ENCODE measurements at places on chromosomes 11 and 22.

- DNase-seq, result no peak
Observed at GRCh38 chr11:102886999-102887398, 12.2 kb upstream of the MMP12 start.

- DNase-seq, result no peak
Observed at GRCh38 chr11:36574486-36574885, 6.7 kb downstream of the RAG1 start.

- no peak for DNase-seq
Observed at GRCh38 chr11:8034106-8034585, 46.9 kb upstream of the TUB start.

GRCh38 chr11:32829157-32829679, 509 bp upstream of the PRRG4 start:
- no peak for DNase-seq

- DNase-seq, result no peak
Observed at GRCh38 chr11:19288256-19288655, 47.5 kb upstream of the E2F8 start.

GRCh38 chr22:26199665-26200064, 30.4 kb downstream of the SEZ6L start:
- DNase-seq, result peak; percentile 34

DNA sequence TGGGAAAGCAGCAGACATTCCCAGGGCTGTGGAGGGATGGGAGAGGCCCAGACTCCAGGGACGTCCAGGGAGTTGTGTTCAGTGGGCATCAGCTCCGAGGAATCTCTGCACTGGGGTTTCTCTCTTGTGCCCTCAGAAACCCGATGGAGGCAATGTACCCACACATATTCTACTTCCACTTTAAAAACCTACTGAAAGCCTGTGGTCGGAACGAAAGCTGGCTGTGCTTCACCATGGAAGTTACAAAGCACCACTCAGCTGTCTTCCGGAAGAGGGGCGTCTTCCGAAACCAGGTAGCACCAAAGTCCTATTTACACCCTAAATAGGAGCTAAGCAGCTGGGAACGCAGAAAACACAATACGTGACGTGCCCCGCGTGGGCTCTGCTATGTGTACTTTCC, 8.3 kb downstream of the APOBEC3D start:
- DNase-seq, result no peak

GRCh38 chr11:18608376-18608775, 8.8 kb downstream of the MISFA start:
- DNase-seq, result no peak

DNA sequence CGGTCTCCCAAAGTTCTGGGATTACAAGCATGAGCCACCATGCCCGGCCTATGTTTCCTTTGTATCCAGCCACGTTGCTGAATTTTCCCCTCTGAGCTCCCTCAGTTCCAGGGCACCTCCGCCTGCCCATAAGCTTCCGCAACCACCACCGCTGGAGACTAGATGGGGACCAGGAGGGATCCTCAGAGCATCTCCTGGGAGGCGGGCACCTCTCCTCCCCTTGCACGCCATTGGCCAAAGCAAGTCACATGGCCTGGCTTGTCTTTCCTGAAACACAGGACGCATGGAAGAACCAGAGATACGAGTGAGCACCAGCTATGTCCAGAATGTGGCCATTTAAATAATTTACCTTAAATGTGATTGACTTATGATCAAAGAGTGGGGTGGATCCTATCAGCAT, 388.3 kb downstream of the BRD1 start:
- no peak for DNase-seq

GRCh38 chr11:28621753-28622152, 513.6 kb downstream of the METTL15 start:
- no peak for DNase-seq

DNA sequence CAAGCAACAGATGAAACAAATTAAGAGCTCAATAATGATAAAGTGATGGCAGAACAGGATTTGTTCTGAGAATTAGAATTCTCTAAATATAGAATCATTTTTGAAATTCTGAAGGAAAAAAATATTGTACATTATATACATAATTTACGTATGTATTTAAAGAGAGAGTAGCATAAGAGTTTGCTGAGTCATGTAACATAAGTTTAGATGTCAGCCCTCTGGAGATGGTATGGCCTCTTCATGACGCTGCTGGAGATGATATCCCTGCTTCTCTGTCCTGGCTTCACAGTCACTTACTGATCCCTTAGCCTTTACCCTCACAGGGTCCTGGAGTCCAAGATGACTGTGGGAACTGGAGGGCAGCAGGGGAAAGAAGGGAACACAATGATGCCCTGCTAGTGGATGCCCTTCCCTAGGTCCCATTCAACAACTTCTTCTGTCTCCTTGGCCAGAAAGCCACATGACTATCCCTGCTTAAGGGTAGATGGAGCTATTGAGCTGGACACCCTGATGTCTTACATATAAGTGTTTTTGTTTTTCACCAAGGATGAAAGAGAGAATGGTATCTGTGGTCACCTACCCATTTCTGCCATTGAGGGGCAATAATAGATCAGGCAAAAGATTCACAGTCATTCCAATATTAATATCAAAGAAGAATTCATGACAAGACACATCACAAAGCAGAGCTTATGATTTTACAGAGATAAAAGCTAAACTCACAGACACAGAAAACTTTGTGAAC, 753.1 kb downstream of the TBC1D22A start:
- no peak for DNase-seq

DNA sequence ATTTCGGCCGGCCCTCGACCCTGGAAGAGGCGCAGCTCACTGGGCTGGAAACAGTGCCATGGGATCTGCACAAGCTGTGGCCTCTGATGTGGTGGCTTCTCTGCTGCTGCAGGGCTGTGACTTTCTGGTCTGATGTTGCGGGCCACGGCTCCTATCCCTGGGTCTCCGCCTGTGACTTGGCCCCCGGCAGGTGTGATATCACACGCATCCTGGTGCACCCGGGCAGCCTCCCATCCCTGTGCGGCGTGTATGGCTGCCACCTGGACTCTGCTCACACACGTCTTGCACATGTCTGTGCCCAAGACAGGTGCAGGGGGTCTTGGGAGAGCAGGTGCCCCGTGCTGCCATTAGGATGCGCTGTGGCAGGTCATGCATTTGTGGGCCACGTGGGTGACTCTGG, 31.1 kb downstream of the GRAMD4 start:
- DNase-seq, result no peak

GRCh38 chr11:69260622-69261021, 33.3 kb upstream of the MYEOV start:
- DNase-seq, result no peak

DNA sequence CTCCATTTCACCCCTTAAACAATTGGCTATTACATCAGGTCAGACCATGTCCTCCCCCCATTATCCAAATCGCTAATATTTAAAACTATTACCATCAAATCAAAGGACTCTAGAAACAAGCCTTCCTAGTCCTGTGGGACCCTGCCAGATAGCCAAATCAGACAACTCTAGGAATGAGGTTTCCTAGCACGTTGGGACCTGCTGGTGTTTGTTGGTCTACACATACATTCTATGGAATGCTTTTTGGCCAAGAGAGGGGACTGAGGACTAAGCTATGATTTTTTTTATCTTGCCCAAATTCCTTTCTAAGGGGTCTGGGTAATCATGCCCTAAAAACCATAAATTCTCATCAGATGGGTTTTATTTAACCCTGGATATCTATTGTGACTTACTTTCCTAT, 14.1 kb upstream of the SELENOH start:
- no peak for DNase-seq

- DNase-seq, result peak; percentile 62
Observed at GRCh38 chr11:4087551-4087950, 7.0 kb upstream of the RRM1 start.

- no peak for DNase-seq
Observed at GRCh38 chr11:133553885-133554740, 21.8 kb upstream of the OPCML start.

GRCh38 chr11:61893981-61894380, 2.6 kb upstream of the FADS3 start:
- no peak for DNase-seq

DNA sequence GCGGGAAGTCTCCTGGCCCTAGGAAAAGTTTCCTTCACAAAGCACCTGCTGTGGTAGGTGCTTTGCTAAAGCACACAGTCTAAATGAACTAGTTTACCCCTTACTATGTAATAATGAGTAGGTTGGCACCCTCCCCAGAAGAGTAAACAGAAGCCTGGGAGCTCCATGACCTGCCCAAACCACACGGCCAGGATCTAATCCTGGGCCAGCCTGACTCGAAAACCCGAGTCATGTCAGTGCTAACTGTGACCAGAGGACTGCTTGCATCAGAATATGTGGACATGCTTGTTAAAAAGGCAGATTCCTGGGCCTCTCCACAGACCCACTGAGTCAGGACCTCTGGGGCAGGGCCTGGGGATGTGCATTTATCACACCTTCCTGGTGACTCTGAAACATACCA, 67.7 kb downstream of the PANX1 start:
- no peak for DNase-seq

- no peak for DNase-seq
Observed at GRCh38 chr22:37640591-37641560, 1.4 kb downstream of the SH3BP1 start.

DNA sequence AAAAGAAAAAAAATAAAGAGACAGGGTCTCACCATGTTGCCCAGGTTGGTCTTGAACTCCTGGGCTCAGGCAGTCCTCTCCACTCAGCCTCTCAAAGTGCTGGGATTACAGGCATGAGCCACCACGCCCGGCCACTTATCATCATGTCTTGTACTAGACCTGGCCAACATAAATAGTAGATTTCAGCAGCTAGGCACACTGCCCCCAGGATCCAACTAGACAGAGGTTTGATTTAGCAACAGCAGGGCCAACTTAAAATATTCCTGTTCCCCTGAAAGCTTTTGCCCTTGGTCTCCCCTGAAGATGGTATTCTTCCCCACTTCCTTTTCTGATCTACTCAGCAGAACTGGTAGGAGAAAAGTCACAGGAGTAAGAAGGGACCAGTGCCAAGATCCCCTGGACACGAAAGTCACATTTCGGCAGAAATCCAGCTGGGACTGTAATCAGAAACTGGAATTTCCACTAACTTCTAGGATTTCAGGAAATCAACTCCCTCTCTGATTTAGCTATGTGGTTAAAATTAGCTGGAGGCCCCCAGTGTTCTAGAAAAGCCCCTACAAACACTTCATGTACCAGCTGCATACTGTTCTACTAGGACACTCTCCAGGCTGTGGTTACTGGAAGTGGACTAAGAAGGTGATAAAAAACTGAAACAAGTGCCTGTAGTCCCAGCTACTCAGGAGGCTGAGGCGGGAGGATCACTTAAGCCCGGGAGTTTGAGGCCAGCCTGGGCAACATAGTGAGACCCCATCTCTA, 8.9 kb upstream of the PPP2R1B start:
- DNase-seq, result no peak

DNA sequence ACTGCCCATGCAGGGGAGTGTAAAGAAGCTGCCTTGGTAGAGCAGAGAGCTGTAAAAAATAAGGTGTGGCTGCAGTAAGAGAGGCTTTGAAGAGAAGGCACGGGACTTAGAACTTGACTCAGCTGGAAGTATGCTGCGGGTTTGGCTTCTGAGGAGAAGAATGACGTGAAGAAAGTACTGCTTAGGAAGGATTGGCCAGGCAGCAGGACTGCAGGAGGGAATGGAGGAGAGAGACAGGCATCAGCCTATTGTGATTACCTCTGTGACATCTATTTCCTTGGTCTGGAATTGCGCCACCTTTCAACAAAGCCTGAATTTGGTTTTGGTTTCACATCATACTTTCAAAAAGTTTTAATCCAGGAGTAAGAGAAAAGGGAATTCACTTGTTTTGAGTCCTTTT, 22.5 kb downstream of the PRRG4 start:
- DNase-seq, result no peak

- DNase-seq, result no peak
Observed at GRCh38 chr22:45576730-45577464, 74.2 kb downstream of the FBLN1 start.

DNA sequence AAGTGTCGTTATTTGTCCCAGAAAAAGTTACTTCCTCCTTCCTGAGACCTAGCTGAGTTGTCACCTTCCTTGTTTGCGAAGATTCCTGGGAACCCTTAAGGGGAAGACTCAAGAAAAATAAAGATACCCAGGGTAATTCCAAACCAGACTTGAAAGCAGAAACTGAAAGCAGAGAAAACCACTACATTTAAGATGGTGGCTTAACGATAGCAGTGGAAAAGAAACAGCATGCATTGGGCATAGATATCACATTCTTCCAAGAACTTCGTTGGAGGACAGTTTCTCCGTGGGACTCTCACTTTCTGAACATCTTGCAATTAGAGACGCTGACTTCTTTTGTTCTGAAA, 89.1 kb downstream of the FAM76B start:
- DNase-seq, result no peak

- DNase-seq, result peak; percentile 53
Observed at GRCh38 chr11:79025622-79026021, 415.2 kb downstream of the TENM4 start.

GRCh38 chr11:8584082-8584481, 9.9 kb downstream of the STK33 start:
- no peak for DNase-seq

GRCh38 chr22:44658311-44658953, 43.6 kb upstream of the PRR5 start:
- DNase-seq, result no peak

GRCh38 chr22:46185283-46185682, 35.0 kb downstream of the PPARA start:
- no peak for DNase-seq

GRCh38 chr22:47219789-47220188, 457.3 kb downstream of the TBC1D22A start:
- DNase-seq, result no peak

DNA sequence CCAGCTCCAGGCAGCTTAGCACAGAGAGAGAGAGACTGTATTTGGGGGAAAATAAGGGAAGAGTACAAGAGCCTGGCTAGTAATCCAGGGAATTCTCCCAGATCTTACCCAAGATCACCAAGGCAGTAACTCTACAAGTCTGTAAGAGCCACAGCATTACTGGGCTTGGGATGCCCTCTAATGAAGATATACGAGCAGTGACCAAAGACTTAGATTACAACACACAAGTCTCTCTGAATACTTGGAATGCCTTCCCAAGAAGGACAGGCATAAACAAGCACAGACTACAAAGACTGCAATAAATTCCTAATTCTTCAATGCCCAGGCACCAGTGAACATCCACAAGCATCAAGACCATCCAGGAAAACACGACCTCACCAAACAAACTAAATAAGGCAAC, 17.7 kb downstream of the DNAJC24 start:
- peak; percentile 33 for DNase-seq

GRCh38 chr11:269146-269890, 8.9 kb upstream of the NLRP6 start:
- peak; percentile 18 for DNase-seq

- no peak for DNase-seq
Observed at GRCh38 chr11:79082907-79083306, 357.9 kb downstream of the TENM4 start.

- DNase-seq, result no peak
Observed at GRCh38 chr22:50357222-50357621, 14.1 kb downstream of the PPP6R2 start.
